Activated B cell treated with CpG ODN at 0.5 μM for 24 hours (primary cell): ENCODE measurements at places on chromosomes 3 and 15. TPM values are rescaled to one million over a fixed set of nuclear protein-coding genes. Genes with fewer than 3 reads are reported as not detected.

DNA sequence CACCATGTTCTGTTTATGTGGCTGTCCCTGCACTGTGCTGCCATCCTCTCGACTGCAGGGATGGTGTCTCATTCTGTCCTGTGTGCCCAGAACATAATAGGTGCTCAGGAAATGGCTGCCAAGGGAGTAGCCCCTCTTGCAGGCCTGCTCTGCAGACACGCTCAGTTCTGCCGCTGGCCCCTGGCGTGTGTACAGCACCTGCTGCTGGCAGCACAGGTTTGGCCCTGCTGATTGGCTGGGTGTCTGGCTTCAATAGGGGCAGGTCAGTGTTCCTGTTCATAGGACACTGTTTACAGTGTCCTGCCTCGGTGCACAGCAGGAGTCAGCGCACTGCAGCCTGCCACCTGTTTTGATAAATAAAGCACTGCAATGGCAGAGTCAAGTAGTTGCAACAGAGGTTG, 146.9 kb downstream of the DNAJB8 start:
- DNase-seq = no peak

DNA sequence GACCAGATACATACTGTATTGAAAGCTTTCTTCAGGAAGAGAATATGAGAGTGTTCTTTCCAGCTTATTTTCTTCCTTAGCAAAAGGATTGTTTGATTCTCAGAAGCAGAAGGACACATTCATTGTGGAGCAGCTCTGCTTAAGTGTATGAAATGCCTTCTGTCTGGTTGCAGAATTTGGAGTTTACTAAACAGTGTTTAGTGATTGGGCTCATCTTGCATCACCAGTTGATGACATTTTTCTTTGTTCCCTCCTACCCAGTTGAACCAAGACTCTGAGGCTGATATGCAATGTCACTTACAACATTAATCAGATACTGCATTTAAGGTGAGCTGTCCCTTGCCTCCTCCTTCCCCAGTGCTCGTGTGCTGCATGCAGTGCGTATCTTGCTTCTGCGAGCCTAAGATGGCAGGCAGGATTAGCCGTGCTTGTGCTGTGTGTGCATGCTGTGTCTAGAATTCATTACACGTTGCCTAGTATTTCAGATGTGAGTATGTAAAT, 18.4 kb downstream of the ZBTB38 start:
- DNase-seq = no peak

DNA sequence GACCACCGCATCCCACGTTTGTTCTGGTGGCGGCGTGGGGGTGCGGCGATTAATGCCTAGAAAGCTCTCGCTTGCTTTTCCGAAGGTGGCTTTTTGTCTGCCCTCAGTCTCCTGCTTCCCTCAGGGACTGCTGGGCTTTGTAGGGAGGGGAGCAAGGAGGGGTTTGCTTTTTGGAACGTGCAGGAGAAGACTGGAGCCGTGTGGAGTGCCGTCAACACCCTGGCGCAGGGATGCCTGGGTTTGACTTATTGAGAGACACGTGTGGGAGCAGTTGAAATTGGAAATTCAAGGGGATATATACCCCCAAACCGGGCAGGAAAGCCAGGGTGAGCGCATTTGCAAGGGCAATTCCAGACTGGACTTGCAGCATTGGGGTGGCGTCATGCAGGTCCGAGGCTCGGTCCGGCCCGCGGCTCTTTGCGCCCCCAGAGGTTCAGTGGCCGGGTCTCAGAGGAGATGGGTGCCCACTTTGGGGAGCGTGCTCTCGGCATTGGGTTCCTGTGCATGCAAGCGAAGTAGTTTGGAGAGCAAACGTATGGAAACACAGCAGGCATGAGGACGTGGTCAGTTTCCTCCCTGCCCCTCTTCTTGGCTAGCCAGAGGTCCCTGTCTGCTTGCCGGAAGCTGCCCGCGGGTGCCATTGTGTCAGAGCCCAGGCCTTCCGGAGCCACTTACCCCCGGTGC, 2.1 kb downstream of the EPHB1 start:
- no peak for DNase-seq

DNA sequence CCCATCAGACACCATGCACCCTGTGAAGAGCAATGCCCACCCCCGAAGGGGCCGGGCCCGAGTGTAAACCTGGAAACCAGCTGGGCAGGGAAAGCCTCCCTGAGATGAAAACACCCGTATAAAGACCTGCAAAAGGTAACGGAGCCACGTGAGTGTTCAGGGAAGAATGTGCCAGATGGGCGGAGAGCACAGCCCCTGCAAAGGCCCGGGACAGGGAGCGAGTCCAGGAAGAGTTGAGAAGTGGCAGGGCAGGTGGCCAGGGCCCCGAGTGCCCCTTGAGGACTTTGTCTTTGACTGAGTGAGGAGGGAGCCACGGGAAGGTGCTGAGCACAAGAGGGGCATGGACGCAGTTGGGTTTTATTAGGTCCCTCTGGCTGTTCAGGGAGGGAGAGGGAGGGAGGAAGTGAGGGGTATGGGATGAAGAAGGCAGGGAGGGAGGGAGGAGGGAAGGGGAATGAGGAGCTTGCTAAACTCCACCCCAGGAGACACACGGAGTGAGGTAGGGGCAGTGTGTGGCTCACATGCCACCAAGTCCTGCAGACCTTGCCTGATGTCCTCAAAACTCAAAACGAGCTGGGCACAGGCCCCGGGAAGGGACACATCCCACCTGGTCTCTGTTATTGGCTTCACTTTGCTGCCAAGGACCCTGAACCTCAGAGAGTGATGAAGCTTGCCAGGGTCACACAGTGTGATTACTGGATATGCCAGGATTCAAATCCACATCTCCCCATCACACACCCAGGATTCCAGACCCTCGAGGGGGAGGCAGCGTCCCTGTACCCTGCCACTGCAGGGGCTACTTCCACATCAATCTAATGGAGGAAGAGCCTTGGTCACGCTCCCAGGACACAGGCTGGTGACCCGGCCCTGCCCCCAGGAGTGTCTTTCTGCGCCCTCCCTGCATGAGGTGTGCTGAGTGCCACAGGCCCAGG, 49.1 kb upstream of the IQSEC1 start:
- DNase-seq = no peak

GRCh38 chr3:107662124-107662507, 139.4 kb downstream of the BBX start:
- no peak for DNase-seq

DNA sequence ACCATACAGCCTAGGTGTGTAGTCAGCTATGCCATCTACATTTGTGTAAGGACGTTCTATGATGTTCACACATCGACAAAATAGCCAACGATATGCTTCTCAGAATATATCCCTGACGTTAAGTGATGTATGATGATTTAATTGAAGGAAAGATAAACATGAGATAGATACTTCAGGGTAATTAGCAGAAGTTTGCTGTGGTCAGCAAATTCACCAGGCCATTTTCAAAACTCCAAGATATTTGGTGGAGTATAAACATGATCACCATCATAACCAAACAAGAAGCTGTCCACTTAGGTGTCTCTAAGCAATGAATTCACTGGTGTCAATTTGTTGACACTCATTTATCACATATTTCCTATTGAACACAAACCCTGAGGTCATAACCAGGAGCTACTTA, 885.6 kb upstream of the NR2F2 start:
- no peak for DNase-seq

Gene GABRG3
- total RNA-seq = not detected in 2 replicates

Gene DYNLT2B
- 5.1 and 5.2 TPM in 2 replicates for total RNA-seq
